Hepatocyte (in vitro differentiated cells): ENCODE measurements at places on chromosomes 6 and 20. TPM values are rescaled to one million over a fixed set of nuclear protein-coding genes. Genes with fewer than 3 reads are reported as not detected.

GRCh38 chr6:131167773-131168172, 32.5 kb downstream of the AKAP7 start:
- no peak overlapping the region for H3K27ac ChIP-seq
- H3K4me1 ChIP-seq = peaks cover 11% of the 10 kb centered on the region
- H3K27me3 ChIP-seq = no peaks in the 10 kb centered on the region
- no peak overlapping the region for H3K4me3 ChIP-seq
- no peaks in the 10 kb centered on the region for H3K36me3 ChIP-seq

DNA sequence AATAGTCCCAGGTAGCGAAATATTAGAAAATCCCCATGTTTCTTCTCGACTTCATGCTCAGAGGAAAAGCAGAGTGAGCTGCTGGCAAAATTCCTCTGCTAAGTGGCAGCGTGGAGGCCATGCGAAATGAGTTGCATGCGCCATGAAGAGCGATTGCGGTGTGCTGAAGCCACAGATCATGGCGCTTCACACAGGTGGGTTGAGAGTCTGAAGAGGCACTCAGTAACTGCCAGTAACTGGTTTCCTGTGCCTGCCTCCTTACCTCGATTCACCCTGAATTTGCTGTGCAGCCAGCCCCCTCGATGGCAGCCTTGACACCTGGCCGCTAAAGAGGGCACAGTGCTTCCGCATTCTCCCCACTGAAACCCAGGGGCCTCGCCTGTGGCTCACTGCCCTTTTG, 301.5 kb downstream of the NRN1 start:
- no peak for DNase-seq
- no peaks in the 10 kb centered on the region for H3K36me3 ChIP-seq
- H3K4me3 ChIP-seq = no peak overlapping the region
- H3K27me3 ChIP-seq = no peaks in the 10 kb centered on the region
- no peak overlapping the region for H3K27ac ChIP-seq
- no peaks in the 10 kb centered on the region for H3K4me1 ChIP-seq

DNA sequence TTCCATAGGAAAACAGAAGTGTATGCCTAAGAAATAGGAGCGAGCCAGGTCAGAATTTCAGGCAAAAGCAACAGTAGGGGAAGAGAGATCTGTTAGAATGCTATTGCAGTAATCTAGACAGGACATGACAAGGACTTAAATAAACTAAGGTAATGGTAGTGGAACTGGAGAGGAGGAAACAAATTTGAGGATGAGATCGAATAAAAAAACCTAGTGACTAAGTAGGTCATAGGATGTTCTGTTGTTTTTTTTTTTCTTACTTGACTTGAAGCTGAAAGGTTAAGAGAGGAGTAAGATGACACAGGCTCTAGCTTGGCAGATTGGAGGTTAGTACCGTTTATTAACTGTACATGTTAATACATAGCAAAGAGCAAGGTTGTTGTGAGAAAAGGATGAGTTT, 28.6 kb downstream of the ORC3 start:
- no peak overlapping the region for H3K4me3 ChIP-seq
- H3K27ac ChIP-seq = no peak overlapping the region
- H3K36me3 ChIP-seq = no peaks in the 10 kb centered on the region
- H3K4me1 ChIP-seq = no peaks in the 10 kb centered on the region
- no peaks in the 10 kb centered on the region for H3K27me3 ChIP-seq
- DNase-seq = no peak

DNA sequence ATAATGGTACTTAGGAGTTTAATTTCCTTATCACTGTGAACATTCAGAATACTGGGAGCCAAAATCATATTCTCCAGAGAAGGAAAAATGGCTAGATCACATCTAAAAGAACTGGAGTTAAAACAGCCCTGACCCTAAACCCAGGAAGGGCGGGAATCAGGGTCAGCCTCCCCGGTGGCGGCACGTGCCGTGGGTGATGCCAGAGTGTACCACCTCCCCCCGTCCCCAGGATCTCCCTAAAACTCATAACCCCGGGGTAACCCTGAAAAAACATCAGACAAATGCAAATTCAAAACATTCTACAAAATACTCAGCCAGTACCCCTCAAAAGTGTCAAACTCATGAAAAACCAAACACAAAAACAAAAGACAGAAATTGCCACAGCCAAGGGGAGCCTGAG, 148.3 kb downstream of the DLL1 start:
- no peaks in the 10 kb centered on the region for H3K27me3 ChIP-seq
- H3K36me3 ChIP-seq = no peaks in the 10 kb centered on the region
- H3K4me3 ChIP-seq = no peak overlapping the region
- H3K4me1 ChIP-seq = no peaks in the 10 kb centered on the region

The CSTF1 gene
- total RNA-seq = 34.8 and 38.6 TPM in 2 replicates

- H3K27me3 ChIP-seq = no peaks in the 10 kb centered on the region
- no peak overlapping the region for H3K27ac ChIP-seq
- no peaks in the 10 kb centered on the region for H3K36me3 ChIP-seq
- H3K4me1 ChIP-seq = peaks cover 6% of the 10 kb centered on the region
- DNase-seq = no peak
These were observed 256.3 kb downstream of the ERMARD start for GRCh38 chr6:170007468-170008293.

DNA sequence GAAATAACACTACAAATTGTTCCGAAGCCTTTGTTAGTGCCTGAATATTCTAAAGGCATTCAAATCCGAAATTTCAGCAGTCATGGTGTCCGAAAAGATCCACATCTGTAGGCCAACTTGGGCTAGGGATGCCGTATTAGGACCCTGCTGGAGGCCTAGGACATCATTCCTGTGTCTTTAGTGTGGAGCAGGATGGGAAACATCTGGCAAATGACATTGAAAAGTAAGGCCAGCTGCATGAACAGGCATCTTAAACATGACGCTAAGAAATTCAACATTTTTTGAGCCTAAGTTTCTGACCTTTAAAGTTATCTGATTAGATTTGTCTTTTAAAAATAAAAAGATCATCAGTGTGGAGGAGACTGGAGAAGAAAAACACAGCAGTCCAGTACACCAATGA, 91.3 kb downstream of the MYLK4 start:
- H3K4me3 ChIP-seq = no peak overlapping the region
- H3K4me1 ChIP-seq = no peaks in the 10 kb centered on the region
- H3K27ac ChIP-seq = no peak overlapping the region
- H3K36me3 ChIP-seq = no peaks in the 10 kb centered on the region
- no peak for DNase-seq

The TCF15 gene
- not detected in 2 replicates for total RNA-seq

GRCh38 chr6:43871284-43871683, 101.3 kb downstream of the VEGFA start:
- H3K27ac ChIP-seq = no peak overlapping the region
- DNase-seq = no peak
- no peak overlapping the region for H3K4me3 ChIP-seq
- peaks cover 12% of the 10 kb centered on the region for H3K4me1 ChIP-seq
- H3K36me3 ChIP-seq = no peaks in the 10 kb centered on the region
- H3K27me3 ChIP-seq = no peaks in the 10 kb centered on the region

DNA sequence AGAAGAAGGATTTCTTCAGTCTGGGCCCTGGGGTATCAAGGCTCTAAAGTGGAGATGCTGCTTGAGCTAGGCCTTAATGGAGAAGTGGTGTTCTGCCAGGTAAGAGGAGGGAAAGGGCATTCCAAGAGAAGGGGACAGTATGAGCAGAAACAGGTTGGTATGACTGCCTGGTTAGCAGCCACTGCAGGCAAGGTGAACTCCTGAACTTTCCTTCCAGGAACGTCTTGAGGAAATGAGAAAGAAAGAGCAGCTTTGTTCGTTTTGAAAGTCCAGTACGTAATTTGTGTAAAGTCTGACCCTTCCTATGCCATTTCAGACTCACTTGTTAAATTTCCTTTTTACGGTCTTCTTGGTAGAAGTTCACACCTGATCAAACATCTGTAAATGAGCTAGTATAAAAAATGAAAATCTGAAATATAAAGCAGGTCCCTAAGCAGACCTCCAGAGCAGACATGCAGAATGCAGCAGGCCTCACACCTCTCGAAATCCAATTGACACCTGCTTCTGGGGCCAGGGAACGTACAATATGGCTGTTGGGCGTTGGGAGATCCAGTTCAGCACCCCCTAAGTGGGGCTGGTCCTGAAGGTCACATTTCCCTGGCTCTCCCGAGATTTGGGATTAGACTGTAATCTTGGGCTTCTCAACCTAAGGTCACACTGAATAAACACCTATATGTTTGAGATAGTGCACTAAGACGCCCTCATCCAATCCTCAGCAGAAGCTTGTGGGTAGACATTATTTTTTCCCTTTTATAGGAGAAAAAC, 33.6 kb downstream of the MYLK4 start:
- no peak overlapping the region for H3K4me3 ChIP-seq
- H3K4me1 ChIP-seq = no peaks in the 10 kb centered on the region
- H3K27ac ChIP-seq = no peak overlapping the region
- no peaks in the 10 kb centered on the region for H3K36me3 ChIP-seq

DNA sequence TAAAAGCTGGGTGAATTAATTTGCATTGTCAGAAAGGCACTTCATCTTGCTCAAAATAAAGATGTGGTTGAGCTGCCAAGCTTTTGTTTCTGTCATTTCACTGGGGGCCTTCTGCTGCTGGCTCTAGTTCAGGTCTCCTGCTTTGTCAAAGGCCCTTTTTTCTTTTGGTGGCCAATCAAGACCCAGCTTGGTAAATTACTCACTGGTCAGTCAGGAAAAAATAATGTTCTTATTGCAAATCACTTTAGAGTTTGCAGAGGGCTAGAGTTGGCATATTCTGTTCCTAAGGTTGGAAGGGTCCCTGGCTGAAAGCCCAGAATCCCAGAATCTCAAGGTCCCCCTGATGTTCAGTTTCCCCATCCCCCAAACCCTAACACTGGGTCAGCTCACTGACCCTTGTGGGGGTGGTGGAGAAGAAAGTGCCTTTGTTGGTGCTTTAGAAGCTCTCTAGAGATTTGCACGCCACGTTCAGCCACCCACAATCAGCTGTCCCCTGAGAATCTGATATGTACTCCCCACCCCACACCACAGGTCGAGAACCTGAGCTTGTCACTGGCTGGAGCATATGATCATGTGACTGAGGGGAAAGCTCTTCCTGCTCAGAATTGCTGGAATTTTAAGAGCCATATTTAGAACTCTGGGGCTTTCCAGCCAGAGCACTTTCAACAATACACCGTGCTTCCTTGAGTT, 21.7 kb upstream of the BNIP5 start:
- peak overlapping the region; percentile 77 for H3K27ac ChIP-seq
- no peaks in the 10 kb centered on the region for H3K36me3 ChIP-seq
- H3K4me1 ChIP-seq = peaks cover 4% of the 10 kb centered on the region
- H3K4me3 ChIP-seq = no peak overlapping the region
- peak; percentile 41 for DNase-seq

The TEAD3 gene
- 20.4 and 26.3 TPM in 2 replicates for total RNA-seq

DNA sequence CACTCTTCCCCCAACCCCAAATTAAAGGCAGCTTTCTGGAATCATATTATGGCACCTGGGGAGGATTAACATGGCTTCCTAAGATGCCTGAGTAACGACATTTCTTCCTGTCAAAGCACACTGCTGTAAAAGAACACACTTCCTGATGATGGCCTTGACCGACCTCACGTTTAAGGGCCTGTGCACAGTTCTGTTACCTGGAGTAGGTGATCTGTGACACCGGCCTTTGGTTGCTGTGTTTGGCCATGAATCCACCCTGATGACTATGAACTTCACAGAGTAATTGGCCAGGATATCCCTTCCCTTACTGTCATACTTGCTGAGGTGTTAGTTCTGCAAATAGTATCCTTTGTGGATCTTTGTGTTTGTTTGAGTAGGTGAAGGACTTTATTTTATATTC, 45.8 kb downstream of the PLCB4 start:
- no peak overlapping the region for H3K27ac ChIP-seq
- H3K4me3 ChIP-seq = no peak overlapping the region
- no peaks in the 10 kb centered on the region for H3K4me1 ChIP-seq
- H3K36me3 ChIP-seq = no peaks in the 10 kb centered on the region
- H3K27me3 ChIP-seq = no peaks in the 10 kb centered on the region

The PGK2 gene
- not detected in 2 replicates for total RNA-seq

- H3K4me1 ChIP-seq = no peaks in the 10 kb centered on the region
- no peak for DNase-seq
- no peak overlapping the region for H3K4me3 ChIP-seq
- H3K27me3 ChIP-seq = no peaks in the 10 kb centered on the region
- H3K36me3 ChIP-seq = no peaks in the 10 kb centered on the region
These were observed 201.8 kb upstream of the LRFN2 start for GRCh38 chr6:40788661-40789655.

The MROH8 gene
- 1.9 and 3.9 TPM in 2 replicates for total RNA-seq

DNA sequence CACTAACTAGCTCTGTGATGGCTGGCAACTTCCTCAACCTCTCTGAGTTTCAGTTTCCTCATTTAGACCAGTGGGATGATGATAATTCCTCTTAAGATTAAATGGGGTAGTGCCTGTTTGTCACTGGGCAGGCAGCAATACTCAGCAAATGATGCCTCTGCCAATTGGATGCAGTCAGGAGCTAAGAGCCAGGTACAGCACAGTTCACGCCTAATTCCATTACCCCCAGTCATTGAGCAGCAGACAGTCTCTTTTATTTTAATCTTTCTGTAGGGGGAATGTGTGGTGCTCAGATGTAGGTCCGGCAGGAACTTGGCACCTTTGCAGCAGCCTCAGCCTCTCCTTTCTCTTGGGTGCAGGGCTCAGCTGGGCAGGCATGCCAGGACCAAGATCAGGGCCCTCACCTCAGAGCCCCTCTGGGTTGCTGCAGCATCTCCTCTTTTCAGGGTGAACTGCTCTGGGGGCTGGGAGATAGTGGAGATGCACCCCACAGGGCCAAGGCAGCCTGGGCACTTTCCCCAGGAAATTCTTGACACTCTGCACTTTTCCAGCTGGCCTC, 243.8 kb downstream of the LRFN2 start:
- no peak for DNase-seq
- no peak overlapping the region for H3K4me3 ChIP-seq
- no peaks in the 10 kb centered on the region for H3K4me1 ChIP-seq
- peaks cover 10% of the 10 kb centered on the region for H3K27me3 ChIP-seq
- no peaks in the 10 kb centered on the region for H3K36me3 ChIP-seq

DNA sequence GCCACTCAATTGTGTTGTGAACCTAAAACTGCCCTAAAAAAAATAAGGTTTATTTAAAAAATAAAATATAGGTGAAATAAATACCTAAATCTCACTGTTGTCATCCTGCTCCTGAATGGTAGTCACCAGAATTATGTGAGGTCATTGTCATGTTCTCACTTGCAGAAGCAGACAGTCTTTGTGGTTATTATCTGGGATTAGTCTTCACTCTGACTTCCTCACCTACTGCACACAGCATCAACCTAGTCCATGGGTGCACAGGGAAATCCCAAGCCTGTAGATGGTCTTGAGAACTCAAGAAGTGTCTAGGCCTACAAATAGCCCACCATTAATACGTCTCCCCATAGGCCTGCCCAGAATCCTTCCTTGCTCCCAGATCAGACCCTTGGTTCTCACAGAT, 97.0 kb downstream of the FOXF2 start:
- H3K27me3 ChIP-seq = no peaks in the 10 kb centered on the region
- H3K4me3 ChIP-seq = no peak overlapping the region
- no peaks in the 10 kb centered on the region for H3K36me3 ChIP-seq
